Fibroblast of skin of right biceps (primary cell): ENCODE measurements at places on chromosomes 6 and 20.

- no peak for DNase-seq
These were observed 331.7 kb downstream of the FRK start for GRCh38 chr6:115729036-115729435.

DNA sequence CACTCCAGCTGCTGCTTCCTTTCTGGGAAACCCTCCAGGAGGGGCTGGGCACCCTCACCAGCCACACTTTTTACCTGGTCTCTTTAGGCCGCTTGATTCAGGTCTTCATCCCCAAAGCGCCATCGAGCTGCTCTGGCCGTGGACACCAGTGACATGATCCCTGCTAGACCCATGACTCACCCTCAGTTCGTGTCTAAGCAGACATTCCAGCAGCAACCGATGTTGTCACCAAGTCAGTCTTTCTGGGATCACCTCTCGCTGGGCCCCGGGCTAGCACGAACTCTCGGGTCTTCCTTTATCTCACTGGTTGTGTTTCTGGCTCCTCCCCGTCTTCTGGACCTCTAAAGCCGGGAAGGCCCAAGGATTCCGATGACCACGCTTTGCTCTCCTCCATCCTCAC lies 43.0 kb upstream of the GPR31 start:
- no peak for DNase-seq

- no peak for DNase-seq
These were observed 713.3 kb downstream of the PRKN start for GRCh38 chr6:162014069-162014811.

DNA sequence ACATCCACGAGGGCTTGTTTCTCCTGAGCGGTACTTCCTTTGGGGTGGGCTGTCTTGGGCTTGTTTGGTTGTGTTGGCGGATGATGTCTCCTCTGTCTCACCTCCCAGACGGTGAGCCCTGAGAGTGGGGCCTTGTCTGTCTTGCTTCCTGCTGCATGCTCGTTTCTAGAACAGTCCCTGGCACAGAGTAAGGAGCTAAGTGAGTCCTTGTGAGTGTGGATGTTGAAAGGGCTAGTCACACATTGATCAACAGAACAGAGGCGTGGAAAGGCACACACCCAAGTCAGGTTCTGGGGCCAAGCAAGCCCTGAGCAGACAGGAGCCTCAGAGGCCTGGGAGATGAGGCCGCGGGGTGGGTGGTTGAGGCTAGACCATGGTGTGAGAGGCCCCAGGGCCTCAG lies 111.0 kb downstream of the BMP7 start:
- no peak for DNase-seq

- DNase-seq: no peak
These were observed 104.1 kb downstream of the CDH4 start for GRCh38 chr20:61356196-61356595.

DNA sequence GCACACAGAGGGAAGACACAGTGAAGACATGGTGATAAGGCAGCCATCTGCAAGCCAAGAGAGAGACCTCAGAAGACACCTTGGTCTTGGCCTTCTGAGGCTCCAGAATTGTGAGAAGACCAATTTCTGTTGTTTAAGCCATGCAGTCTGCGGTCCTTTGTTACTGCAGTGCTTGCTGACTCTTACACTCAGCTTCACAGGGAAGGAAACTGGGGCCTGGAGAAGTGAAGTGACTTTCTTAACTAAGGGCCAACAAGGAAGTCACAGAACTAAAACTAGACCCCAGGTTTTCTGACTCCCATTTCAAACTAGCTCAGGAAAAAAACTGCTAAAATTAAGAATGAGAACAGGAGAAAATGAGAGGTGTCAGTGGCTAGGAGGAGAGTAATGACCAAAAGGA lies 74.3 kb downstream of the TNFRSF21 start:
- no peak for DNase-seq

- DNase-seq: peak; percentile 65
These were observed 39.2 kb upstream of the NHSL1 start for GRCh38 chr6:138538390-138539031.

DNA sequence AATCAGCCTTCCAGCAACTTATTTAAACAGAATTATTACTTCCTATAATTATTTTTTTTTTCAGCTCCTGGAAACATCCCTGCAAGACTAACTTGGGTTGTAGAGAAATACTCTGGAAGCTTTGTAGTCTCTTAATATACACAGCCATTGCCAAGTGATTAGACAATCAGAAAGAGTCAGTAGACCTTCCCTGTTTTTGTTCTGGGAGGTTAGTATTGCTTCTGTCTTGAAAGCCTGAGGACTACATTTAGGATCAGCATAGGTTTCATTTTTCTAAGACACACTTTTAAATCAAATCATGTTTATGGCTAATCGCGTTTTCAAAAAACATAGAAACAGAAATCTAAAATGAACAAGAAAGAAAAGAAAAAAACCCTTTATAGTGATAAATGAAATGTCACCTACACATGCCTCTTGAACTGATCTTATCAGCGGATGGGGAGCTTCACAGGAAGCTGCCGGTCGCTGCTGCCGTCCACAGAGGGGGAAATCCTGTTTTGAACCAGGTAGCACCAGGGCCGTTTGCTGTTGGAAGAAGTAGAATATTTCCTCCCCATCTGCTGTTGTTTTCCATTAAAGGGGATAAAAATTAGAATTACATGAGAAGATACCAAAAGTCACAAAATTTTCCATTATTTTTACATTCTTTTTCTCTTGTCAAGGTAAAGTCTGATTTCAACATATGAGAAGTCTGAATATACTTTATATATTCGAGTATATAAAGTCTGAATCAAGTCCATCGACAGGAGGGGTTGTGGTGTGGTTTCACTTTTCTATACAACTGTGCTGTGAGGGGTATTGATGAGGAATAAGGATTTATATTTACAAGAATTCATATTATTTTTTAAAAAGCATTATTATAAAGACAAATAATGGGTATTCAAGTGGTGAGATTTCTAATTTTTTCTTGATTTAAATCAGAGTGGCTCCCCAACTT lies 94.6 kb downstream of the ARMC2 start:
- DNase-seq: no peak

- no peak for DNase-seq
These were observed 83.1 kb upstream of the SLC24A3 start for GRCh38 chr20:19129306-19129705.

- DNase-seq: no peak
These were observed 306.6 kb downstream of the EPM2A start for GRCh38 chr6:145428706-145429105.
